Esophagus squamous epithelium (tissue), 5 donors: ENCODE measurements at places on chromosomes 2 and 18. TPM values are rescaled to one million over a fixed set of nuclear protein-coding genes. Genes with fewer than 3 reads are reported as not detected.

RGPD3 gene
- total RNA-seq: 0.18 TPM

ZNF512 gene
- total RNA-seq: 13.0 TPM

POU3F3 gene
- not detected for total RNA-seq

EFEMP1 gene
- total RNA-seq: 62.8 TPM

SERPINB13 gene
- 354 TPM for total RNA-seq

MPHOSPH10 gene
- total RNA-seq: 33.0 TPM

GPBAR1 gene
- 0.31 TPM for total RNA-seq

ALPG gene
- not detected for total RNA-seq

CYP27A1 gene
- total RNA-seq: 3.5 TPM

SLC4A3 gene
- total RNA-seq: 1.1 TPM

TRIM43 gene
- total RNA-seq: not detected

SERPINB11 gene
- 2.1 TPM for total RNA-seq

PLEK gene
- total RNA-seq: 3.2 TPM

LGALSL gene
- 56.0 TPM for total RNA-seq

BOLL gene
- not detected for total RNA-seq

SCN1A gene
- not detected for total RNA-seq
